ENCODE measurements at places on chromosomes 7 and 10.

DNA sequence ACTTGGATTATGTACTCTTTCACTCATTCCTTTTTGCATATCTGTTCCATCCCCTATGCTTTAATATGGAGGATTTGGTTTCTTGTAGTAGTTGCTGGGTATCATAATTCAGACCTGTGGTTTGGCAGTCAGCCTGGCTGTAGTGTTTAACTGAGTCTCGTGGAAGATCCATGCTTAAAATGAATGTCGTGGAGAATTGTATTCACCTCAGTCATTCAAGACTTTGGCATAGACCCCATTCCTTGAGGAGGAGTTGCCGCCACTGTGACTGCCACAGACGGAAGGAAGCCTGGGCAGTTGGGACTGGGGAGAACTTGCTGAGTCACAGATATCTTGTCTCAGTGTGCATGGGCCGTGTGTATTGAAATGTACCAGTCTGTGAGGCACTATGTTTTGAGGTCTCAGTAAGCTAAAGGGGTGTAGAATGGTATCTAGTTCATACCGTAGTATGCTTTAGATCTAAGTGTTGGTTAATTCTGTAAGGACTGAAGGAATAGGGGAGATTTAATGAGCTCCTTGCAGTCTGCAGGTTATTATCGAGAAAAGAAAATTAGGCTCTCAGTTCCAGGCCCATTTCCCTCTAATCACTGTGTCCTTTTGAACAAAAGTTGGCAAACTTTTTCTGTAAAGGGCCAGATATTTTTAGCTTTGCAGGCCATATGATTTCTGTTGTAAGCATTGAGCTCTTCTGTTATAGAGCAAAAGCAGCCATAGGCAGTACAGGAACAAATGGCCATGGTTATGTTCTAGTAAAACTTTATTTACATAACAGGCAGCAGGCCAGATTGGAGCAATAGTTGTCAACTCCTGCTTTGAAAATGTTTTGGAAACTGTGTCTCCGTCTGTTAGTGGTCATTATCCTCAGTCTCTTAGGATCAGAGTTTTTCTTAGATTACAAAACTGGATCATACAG, 76.8 kb downstream of the TPST1 start:
- DNase-seq = peak; percentile 68

GRCh38 chr7:94530109-94530508, 20.5 kb downstream of the CASD1 start:
- DNase-seq = no peak

DNA sequence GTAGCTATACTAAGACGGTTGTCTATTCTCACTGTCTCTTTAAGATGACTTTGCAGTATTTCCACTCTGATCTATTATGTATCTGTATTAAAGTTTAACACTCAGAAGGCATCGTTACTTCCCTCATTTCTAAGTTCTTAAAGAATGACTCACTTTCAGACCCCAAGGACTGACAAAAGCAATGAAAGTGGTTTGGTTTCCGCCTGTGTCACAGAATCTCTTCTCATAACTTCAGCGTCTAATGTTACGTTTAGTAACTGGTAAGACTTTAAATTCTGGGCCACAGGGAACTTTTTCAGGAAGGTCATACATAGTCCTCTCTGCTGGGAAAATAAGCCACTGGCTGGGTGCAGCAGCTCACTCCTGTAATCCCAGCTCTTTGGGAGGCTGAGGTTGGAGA, 892.0 kb upstream of the AUTS2 start:
- DNase-seq = no peak

GRCh38 chr10:105742184-105742583, 1101.1 kb downstream of the SORCS3 start:
- DNase-seq = peak; percentile 21

GRCh38 chr10:132307823-132308586, at the start of gene STK32C:
Gene STK32C (minus strand): TSS chr10:132307950. CDS start chr10:132307833, 117 bp downstream.
- DNase-seq = peak; percentile 52

- peak; percentile 63 for DNase-seq
Measured at GRCh38 chr10:87092861-87093631, 1.6 kb downstream of the GLUD1 start.

GRCh38 chr10:70784016-70784415, 1.2 kb downstream of the TBATA start:
- no peak for DNase-seq

Data from bronchial epithelial cell (primary cell).